ENCODE measurements at places on chromosomes 2 and 18. TPM values are rescaled to one million over a fixed set of nuclear protein-coding genes. Genes with fewer than 3 reads are reported as not detected.
A peak's percentile ranks its signal among the peaks of the same experiment; 100 is the strongest.

The CYS1 gene
- 11.2 TPM for total RNA-seq

The CRYGD gene
- not detected for total RNA-seq

The ARHGEF33 gene
- not detected for total RNA-seq

The ASAP2 gene
- 5.5 TPM for total RNA-seq

The NCL gene
- 386 TPM for total RNA-seq

The TFCP2L1 gene
- total RNA-seq, result not detected

The MRPL53 gene
- total RNA-seq, result 33.2 TPM

The CRYGC gene
- 9.0 TPM for total RNA-seq

The ANKAR gene
- 8.1 TPM for total RNA-seq

The RAB3GAP1 gene
- total RNA-seq, result 35.0 TPM

The NETO1 gene
- not detected for total RNA-seq

The NGEF gene
- total RNA-seq, result 0.31 TPM

- no peak for DNase-seq
Measured at GRCh38 chr2:26769089-26769761, 5.1 kb downstream of the SLC35F6 start.

DNA sequence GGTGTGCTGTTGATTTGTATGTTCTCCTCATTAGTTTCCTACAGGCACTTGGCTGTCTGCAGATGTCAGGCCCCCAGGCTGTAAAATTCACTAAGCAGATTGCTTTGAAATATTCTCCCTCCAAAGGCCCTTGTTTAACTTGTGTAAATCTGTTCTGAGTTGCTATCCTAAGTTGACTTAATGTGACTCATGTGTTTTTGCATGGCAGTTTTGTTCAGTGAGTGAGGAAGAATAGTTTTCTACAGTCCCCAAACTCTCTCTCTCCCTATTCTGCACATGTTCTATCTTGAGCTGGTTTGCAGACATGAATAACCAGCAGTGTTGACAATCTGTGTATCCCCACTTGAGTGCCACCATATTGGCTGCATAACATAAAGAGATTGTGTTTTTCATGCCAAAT lies 1005.4 kb upstream of the DDX18 start:
- no peak for DNase-seq

GRCh38 chr2:75030218-75031009 lies 72.0 kb downstream of the POLE4 start:
- no peak for DNase-seq

DNA sequence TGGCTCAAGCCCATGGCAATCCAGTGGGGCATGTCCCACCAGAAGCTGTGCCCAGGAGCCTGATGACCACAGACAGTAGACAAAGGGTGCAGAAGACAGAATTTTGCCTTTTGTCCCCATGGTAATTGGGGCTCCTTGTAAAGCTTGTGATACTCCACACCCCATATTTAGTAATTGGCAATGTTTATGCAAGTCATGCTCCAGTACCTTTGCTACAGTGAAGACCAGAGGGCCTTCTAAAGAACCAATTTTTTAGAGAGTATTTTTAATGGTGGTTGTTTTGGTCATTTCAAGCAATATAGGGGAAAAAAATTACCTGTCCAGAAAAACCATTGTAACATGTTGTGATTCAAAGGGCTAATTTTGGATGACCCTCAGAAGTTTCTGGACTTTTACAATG lies 194.8 kb downstream of the ANAPC1 start:
- DNase-seq, result no peak

GRCh38 chr2:142270291-142270690 lies 139.5 kb upstream of the LRP1B start:
- DNase-seq, result no peak

DNA sequence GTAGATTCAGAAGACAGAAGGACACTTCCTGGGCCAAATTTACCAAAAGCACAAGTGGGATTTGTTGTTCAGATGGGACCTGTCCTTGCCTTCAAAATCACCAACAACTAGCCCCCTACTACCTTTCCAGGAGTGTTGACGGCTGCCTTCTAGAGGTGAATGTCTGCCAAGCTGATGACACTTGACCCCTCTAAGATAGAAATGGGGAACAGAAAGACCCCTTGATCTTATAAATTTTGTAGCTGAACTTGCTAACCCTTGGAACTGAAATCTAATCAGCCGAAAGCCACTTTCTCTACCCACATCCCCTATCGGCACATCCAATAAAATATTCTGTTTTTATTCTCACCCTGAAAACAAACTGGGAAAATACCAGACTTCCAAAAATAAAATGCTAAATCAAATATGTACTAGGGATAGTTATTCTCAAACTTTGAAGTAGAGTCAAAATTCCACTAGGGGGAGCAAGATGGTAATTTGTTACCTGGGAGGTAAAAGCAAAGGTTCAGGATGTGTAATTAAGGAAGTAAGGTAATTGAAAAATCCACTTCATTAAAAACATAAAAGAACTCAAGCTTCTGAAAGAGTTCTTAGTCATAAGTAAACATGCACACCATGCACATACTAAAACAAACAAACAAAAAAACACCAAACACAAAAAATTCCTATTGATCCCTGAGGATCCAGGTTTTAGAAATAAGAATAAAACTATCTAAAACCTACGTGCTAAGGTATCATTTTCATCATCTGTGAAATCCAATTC lies 119.2 kb downstream of the ANKRD44 start:
- peak; percentile 70 for DNase-seq

GRCh38 chr2:30684996-30685395 lies 122.2 kb downstream of the CAPN13 start:
- DNase-seq, result no peak

GRCh38 chr2:16239296-16239850 lies 299.0 kb downstream of the MYCN start:
- DNase-seq, result no peak

- no peak for DNase-seq
Measured at GRCh38 chr18:48543228-48543627, 4.4 kb downstream of the CTIF start.

DNA sequence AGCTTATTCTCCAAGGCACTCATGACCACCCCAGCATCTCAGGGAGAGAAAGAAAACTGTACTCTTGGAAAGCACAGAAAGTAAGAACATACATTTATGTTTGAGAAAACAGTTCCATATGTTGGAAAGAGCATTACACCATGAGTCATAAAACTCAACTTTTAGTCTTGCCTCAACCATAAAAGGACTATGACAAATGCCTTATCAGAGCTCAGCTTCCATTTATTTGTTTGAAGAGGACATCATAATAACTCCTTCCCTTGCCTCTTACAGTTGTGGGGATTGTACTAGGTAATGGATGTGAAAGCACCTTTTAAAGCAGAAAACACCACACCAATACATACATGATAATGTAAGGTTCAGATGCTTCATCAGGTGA lies 370.8 kb downstream of the LNPK start:
- DNase-seq, result no peak

GRCh38 chr2:20414806-20415205 lies 32.1 kb upstream of the RHOB start:
- DNase-seq, result no peak

- no peak for DNase-seq
Measured at GRCh38 chr2:99414566-99414965, 75.3 kb downstream of the REV1 start.

DNA sequence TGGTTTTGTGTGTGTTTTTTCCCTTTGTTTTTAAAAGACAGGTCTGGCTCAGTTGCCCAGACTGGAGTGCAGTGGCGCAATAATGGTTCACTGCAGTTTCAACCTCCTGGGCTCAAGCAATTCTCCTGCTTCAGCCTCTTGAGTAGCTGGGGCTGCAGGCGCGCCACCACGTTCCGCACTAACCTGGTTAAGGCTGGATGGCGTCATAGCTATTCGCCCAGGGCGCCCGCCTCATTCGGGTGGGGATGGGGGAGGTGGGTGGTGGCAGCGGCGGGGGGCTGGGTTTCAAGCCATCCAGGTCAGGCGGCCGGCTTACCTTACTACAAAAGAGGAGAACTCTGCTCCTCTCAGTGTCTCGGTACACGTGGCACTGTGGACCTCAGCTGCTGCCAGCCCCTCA lies 42.8 kb downstream of the EEF1B2 start:
- DNase-seq, result no peak

DNA sequence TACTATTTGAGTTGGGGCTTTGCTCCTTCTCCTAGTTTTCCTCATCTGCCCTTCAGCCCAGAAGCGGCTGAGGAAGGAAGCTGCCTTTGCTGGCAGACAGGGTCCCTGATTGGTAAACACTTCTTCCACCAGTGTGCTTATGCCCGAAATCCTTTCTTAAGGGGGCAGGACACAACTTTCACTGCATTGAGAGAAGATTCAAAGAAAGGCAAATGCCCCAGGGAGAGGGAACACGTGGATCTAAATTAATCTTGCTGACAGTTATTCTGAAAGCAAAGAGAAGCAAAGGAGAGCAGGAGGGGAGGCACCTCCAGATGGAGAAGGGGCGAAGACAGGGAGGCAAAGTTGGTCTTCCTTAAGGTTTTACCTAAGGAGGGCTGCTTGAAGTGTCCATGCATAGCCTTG lies 92.1 kb upstream of the EFEMP1 start:
- DNase-seq, result no peak

DNA sequence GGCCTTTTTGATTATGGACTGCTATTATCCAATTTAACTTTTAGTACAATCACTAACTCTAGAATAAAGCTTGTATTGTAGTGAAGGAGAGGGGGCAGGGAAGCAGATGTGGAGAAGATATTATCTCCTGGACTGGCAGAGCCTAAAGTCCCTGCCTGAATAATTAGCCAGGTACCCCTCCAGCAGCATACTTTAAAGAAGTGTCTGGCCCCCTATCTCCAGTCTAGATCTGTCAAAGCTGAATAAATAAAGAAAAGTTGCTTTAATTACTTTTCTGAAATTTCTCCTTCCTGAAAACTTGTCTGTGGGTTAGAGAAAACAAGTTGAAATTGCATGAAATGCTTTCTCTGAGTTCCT lies 258.2 kb downstream of the SLC8A1 start:
- no peak for DNase-seq

DNA sequence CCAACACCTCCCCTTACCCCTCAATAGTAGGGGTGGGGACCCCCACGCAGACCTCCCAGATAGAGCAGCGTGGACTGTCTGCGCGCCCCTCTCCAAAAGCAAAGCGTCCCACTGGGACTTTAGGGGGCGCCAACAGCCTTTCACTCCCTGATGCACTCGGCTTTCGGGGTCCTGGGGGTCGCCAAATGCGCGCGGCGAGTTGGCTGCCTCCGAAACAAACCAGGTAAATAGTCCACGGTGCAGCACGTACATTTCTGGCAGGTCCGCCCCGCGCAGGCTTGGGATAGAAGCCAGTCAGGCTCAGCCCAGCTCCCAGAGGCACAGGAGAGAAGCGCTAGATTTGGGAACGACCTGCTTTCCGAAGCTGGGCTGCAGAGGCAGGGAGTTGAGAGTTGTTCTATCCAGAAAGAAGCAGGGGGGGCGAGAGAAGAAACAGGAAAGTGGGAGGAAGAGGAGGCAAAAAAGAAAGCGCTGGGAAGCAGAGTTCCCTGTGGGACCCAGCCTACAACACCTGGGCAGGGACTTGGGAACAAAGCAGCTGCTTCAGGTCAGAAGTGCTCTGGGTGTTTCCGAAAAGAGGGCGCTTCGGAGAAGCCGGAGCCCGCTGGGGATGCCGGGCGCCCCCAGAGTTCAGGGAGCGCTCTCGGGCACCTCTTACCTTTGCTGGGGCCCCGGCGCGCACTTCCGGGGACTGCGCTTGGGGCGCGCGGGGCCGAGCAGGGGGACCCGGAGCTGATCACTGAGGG lies 544 bp downstream of the EVA1A start:
- DNase-seq, result no peak

GRCh38 chr2:206756816-206757215 lies 8.3 kb downstream of the MDH1B start:
- no peak for DNase-seq

DNA sequence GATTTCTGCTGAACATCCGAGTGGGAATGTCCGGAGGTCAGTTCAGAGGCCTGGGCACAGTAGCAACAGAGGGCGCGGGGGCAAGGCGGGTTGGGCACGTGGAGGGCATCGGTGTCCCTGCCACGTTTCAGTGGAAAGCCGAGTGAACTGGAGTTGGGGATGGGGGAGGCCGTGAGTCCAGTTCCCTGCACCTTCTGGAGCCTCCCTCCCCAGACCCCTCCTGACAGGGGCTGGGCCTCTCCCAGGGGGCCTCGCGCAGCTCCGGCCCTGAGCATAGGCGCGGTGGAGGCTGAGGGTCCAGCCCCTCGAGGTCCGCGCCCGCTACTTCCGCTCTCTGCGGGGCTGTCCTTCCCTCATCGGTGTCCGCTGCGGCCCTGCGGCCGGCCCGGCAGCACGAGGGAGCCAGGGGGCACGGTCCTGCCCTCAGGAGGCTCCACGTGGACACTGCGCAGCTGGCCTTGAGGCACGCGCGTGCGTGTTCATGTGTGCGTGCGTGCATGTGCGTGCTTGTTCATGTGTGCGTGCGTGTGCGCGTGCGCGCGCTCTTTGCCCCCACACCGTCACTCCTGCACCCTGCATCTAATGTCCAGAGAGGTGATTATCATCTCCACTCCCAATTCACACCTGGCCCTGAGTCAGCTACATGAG lies 50.2 kb downstream of the PLEKHB2 start:
- DNase-seq, result no peak

DNA sequence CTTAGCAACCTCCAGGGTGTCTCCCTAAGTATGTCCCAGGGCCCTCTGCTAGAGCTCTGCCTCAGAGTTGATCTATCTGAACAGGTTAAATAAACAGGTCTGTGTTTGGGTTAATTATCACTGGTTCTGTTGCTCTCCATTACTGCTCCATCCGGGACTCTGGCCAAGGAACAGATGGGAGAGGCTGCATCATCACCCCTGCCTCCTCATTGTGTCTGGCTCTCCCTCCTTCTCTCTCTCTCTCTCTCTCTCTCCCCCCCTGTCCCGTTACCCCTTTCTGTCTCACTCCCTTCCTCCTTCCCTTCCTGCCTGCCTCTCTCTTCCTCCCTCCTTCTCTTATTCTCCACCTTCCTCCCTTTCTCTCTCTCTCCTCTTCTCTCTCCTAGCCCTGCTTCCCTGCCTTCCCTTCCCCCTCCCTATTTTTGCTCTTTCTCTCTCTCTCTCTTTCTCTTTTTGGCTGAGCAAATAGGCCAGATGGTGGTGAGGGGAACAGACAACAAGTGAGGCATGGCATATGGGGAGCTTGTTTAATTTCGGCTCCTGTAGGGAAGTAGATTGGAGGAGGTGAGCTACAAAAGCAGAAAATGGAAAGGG lies 62.1 kb downstream of the SETBP1 start:
- DNase-seq, result peak; percentile 98

DNA sequence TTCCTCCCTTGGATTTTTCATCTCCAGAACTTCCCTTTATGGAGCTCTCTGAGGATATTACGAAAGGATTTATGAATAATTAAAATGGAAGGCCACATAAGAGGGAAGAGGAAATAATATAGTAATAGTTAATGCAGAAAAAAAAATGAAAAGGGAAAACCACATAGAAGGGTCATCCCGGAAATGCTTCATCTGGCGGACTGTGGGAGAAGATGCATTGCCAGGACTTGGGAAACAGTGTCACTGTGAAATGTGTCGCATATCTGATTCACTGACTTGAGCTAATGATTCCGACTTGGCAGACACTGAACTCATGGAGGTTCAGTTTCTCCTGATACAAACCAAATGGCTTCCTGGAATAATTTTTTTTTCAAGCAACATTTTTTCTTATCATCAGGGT lies 129.9 kb upstream of the RMP24 start:
- DNase-seq, result no peak

GRCh38 chr2:102050854-102051391 lies 59.2 kb downstream of the IL1R2 start:
- DNase-seq, result peak; percentile 47
